Large intestine (tissue), 12 donors: ENCODE measurements at places on chromosomes 13 and 19.

DNA sequence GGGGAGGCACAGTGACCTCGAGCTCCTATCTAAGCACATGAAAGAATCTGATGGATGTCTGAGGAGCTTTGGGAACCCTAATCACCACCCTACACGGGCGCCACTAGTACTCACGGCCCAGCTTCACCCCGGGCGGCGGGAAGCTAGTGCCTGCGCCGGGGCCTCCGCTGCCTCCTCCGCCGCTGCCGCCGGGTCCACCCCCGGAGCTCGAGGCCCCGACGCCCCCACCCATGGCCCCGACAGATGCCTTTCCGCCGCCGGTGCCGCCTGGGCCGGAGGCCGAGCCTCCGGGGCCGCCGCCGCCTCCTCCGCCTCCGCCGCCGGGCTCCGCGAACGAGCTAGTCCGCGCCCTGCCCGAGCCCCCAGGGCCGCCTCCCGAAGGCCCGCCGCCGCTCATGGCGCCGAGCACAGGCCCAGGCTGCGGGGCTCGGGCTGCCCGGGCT lies 312 bp downstream of the GSK3A start:
- H3K4me3 ChIP-seq: peak overlapping the region; percentile 58
- no peaks in the 10 kb centered on the region for H3K27me3 ChIP-seq
- no peak for DNase-seq
- H3K27ac ChIP-seq: peak overlapping the region; percentile 6
- H3K36me3 ChIP-seq: peaks cover 27% of the 10 kb centered on the region

GRCh38 chr19:55930996-55931515 lies 1.1 kb downstream of the NLRP13 start:
- H3K4me3 ChIP-seq: no peak overlapping the region
- no peaks in the 10 kb centered on the region for H3K36me3 ChIP-seq
- no peak for DNase-seq
- H3K27me3 ChIP-seq: no peaks in the 10 kb centered on the region

DNA sequence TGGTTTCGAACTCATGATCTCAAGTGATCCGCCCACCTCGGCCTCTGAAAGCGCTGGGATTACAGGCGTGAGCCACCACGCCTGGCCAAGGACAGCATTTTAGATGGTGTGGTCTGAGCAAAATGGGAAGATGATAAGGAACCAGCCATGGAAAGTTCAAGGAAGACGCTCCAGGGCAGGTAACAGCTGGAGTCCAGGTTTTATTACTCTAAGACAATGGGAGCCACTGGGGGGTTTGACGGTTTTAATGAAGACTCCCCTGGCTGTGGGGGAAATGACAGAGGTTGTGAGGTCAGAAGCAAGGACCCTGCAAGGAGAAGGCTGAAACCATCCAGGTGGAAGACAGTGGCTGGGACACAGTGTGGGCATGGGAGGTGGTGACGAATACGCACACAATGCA lies 20.9 kb downstream of the PRKD2 start:
- DNase-seq: no peak
- H3K27me3 ChIP-seq: no peaks in the 10 kb centered on the region
- H3K27ac ChIP-seq: no peak overlapping the region
- no peak overlapping the region for H3K4me3 ChIP-seq

GRCh38 chr13:99203601-99204579 lies 3.2 kb downstream of the UBAC2 start:
- H3K36me3 ChIP-seq: peaks cover 19% of the 10 kb centered on the region
- H3K4me1 ChIP-seq: peaks cover 17% of the 10 kb centered on the region
- no peak for DNase-seq

DNA sequence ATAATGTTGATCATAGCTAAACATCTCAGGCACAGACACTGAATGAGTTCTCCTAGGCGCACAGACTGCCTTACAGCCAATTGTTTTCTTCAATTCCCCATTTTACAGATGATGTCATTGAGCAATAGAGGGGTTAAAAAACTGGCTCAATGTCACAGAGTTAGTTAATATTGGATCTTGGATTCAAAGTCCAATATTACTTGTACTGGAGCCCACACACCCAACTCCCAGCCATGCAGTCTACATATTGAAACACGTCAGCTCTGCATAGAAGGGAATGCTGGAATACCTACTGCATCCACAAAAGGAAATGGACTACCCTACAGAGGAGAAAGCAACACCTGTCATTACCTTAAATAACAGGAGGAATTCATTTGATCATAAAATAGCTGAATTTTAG lies 76.1 kb upstream of the SLC15A1 start:
- H3K36me3 ChIP-seq: peaks cover 78% of the 10 kb centered on the region
- H3K4me3 ChIP-seq: no peak overlapping the region
- H3K27me3 ChIP-seq: no peaks in the 10 kb centered on the region
- peaks cover 5% of the 10 kb centered on the region for H3K4me1 ChIP-seq

DNA sequence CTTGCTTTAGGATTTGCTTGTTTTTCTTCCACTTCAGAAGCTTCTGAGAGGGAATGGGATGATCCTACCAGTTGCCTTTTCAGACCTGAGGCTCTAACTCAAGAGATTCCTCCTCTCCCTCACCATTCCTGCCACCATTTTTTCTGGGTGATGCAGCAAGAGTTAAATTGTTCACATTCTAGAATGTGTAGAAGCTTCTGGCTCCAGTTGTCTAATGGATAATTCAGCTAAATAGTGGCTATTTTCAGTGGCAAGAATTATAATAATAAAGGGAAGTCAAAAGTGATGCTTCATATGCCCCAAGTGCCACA lies 20.9 kb downstream of the BBC3 start:
- H3K36me3 ChIP-seq: peaks cover 49% of the 10 kb centered on the region
- H3K27me3 ChIP-seq: no peaks in the 10 kb centered on the region
- H3K27ac ChIP-seq: peak overlapping the region; percentile 10
- H3K4me1 ChIP-seq: peaks cover 4% of the 10 kb centered on the region
- H3K4me3 ChIP-seq: no peak overlapping the region

DNA sequence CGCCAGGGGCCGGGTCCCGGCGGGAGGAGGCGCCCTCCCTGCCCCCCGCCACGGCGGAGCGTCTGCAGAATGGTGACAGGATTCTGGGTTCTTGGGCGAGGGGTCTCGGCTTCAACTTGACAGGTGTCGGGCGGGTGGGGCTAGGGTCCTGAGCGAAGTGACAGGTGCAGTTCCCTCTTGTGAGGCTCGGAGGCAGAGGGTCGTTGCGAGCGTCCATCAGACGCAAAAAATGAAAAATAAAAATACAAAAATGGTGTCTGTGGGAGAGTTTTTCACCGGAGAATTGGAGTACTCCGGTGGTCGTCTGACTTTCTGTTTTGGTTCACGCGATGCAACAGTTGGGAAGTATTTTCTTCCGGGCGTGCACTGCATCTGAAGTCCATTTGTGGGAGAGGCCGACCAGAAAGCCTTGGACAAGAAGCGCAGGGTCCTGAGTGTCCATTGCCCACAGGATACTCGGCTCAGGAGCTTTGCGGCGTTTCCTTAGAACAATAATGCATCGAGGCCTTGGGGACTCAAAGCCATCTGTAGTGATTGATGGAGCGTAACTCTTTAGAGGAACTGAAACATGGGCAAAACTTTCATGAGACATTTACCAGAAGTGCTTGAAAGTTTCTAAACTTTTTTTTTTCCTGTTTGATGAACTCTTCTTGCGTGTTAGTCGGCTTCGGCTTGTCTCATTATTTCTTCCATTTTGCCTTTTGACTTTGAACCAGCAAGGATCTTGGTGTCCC lies 759 bp downstream of the RB1 start:
- H3K4me1 ChIP-seq: no peaks in the 10 kb centered on the region
- peaks cover 4% of the 10 kb centered on the region for H3K36me3 ChIP-seq
- no peaks in the 10 kb centered on the region for H3K27me3 ChIP-seq
- peak; percentile 70 for DNase-seq
- peak overlapping the region; percentile 84 for H3K4me3 ChIP-seq

- H3K36me3 ChIP-seq: no peaks in the 10 kb centered on the region
- no peak overlapping the region for H3K4me3 ChIP-seq
- no peaks in the 10 kb centered on the region for H3K4me1 ChIP-seq
- no peaks in the 10 kb centered on the region for H3K27me3 ChIP-seq
- DNase-seq: no peak
Measured at GRCh38 chr19:31499281-31500196, 150.3 kb upstream of the TSHZ3 start.
